Caco-2 (cell line): ENCODE measurements at places on chromosomes 2 and 18.

- DNase-seq = no peak
Measured at GRCh38 chr2:98479959-98480524, 35.4 kb downstream of the INPP4A start.

DNA sequence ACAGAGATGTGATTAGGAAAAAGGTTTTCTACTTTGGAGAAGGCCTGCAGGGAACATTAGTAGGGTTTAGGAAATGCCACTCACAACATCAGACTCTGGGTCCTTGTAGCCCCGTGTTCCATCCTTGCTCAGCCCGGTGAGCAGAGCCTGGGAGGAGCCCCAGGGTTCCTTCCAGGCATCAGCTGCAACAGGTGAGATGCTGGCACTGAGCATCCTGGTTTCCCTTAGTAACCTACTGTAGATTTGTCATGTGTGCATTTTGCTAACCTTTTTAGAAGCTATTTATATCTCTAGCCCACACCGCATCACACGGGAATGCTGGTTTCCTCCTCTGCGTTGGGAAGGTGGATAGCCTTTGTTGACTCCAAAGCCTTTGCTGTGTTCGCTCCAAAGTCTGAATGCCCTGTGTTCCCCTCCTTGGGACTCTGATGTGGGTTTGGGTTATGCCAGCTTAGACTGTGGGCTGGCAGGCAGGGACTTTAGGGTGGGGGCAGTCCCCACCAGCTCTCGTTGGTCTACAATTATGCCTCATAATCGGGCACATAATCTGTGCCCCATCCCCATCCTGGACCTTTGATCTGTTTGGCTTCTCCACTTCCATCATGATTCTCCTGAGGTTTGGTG lies 69.3 kb downstream of the TMEM247 start:
- no peak for DNase-seq

- no peak for DNase-seq
Measured at GRCh38 chr2:150020221-150020620, 432.6 kb upstream of the MMADHC start.

DNA sequence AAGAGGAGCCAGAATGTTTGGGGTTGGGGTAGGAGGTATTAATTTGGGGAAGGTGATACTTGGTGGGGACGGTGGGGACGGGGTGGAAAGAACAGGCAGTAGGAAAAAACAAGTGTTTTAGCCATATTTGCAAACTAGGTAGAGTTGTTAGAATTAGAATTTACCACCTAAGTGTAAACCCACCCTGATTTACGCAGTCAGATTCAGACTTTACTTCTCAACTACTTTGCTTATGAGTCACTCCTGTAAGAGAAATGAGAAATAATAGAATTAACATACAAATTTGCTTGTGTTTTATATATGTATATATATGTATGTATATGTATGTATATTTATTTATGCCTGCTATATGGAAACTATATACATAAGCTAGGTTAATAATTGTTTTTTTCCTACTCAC lies 1168.2 kb upstream of the ZEB2 start:
- no peak for DNase-seq

GRCh38 chr18:77160515-77160914 lies 27.9 kb upstream of the MBP start:
- no peak for DNase-seq
